Activated CD8-positive, alpha-beta memory T cell treated with anti-CD3 and anti-CD28 coated beads for 24 hours (primary cell): ENCODE measurements at places on chromosomes 2 and 18.

DNA sequence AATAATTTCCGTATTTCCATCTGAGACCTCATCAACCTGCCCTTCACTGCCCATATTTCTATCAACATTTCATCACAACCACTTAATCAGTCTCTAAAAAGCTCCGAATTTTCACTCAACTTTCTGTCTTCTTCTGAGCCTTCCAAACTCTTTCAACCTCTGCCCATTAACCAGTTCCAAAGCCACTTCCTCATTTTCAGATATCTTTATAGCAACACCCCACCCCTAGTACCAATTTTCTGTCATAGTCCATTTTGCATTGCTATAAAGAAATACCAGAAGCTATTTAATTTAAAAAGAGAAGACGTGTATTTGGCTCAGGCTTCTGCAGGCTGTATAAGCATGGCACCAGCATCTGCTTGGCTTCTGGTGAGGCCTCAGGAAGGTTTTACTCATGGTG is 107.0 kb downstream of the PTGR3 start:
- no peak for DNase-seq

- no peak for DNase-seq
These were observed 282.7 kb upstream of the MAP2 start for GRCh38 chr2:209141142-209141541.

GRCh38 chr2:48066000-48066399 is 159.7 kb upstream of the FBXO11 start:
- DNase-seq: no peak

DNA sequence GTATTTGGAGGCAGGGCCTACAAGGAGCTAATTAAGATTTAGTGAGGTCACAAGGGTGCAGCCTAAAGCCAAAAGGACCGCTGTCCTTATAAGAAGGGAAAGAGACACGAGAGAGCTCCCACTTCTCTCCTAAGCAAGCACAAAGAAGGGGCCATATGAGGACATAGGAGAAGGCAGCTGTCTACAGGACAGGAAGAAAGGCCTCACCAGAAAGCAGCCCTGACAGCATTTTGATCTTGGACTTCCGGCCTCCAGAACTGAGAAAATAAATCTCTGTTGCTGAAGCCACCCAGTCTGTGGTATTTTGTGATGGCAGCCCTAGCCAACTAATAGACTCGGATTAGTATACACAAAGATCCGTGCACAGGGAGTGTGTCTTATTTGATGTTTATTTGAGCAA is 139.7 kb downstream of the B3GNT2 start:
- no peak for DNase-seq

GRCh38 chr2:149733936-149734685 is 146.5 kb upstream of the MMADHC start:
- DNase-seq: no peak

GRCh38 chr18:75249672-75250470 is 39.3 kb downstream of the TSHZ1 start:
- peak; percentile 54 for DNase-seq

DNA sequence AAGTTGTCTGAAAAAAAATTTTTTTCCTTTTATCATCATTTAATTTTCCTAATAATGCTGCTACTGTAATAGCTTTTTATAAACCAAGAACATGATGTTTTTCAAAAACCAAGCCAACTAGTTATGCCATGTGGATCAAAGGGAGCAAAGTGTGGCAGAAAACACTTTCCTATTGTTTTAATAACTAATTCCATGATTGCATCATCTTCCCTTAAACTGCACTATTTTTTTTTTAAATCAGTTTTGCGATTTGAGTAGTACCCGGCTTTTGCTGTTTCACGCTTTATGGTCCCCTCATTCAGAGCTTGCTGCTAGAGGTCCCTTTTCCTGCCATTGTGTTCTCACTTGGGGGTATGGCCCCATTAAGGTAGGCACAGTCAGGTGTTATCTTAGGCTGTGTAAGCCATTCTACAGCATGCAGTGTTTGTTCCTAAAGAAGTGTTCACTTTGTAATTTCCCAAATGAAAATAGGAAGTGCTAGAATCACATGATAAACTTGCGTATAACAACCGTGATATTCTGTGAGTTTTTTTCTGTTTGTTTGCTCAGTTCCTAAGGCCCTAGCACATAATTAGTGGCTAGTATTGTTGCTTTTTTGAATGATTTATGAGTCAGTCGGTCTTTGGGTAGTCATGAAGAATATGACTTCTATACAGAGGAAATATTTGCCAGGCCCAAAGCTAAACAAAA is 225.8 kb downstream of the PTGR3 start:
- no peak for DNase-seq

GRCh38 chr2:108535357-108535631 is 1.0 kb downstream of the LIMS1 start:
- no peak for DNase-seq

GRCh38 chr2:226687641-226688253 is 111.9 kb downstream of the IRS1 start:
- no peak for DNase-seq

GRCh38 chr2:121667618-121668017 is 18.4 kb upstream of the CLASP1 start:
- no peak for DNase-seq

GRCh38 chr2:72431737-72432136 is 284.1 kb upstream of the CYP26B1 start:
- DNase-seq: no peak

- no peak for DNase-seq
These were observed 56.8 kb downstream of the SH3BP4 start for GRCh38 chr2:235008584-235009044.

DNA sequence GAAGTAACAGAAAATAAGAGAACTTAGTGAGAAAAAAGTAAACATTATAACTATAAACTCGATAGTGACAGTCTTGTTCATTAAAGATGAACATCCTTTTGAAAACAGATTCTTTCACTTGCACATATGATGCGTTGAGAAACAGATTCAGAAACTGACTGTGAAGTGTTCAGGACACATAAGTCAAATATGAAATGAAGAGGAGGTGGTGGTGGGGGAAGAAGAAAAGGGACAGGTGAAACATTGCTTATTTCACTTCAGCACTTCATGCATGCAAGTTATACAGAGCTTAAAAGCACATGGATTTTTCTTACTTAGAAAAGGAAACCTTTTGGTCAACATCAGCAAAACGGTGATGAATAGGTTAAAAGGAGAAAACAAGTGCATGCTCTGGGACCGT is 42.5 kb downstream of the STAT4 start:
- no peak for DNase-seq

DNA sequence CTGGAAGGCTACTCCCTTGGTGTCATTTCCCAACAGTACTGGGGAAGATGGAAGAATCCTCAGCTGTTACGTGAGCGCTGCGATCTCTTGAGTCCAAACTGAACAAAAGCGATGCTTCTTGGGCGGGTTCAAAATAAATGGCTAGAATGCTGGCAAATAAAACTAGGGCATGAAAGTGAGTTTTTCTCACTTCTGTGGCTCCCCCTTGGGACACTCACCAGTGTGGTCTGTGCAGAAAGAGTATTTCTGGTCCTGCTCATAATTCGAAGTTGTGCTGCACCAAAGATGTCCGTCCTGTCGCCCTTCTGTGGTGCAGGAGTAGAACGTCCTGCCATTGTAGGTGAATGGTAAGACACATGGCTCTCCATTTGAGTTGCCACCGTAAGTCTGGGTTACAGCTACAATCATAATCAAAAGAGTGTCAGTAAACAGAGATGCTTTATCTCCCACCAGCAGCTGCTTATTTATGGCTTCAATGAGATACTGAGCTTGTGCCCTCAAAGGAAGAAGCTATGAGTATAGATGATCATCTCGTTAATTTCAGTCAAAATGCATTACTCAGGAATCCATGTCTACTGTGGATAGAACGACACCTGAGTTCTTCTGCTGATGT is 11.8 kb downstream of the FN1 start:
- DNase-seq: no peak

DNA sequence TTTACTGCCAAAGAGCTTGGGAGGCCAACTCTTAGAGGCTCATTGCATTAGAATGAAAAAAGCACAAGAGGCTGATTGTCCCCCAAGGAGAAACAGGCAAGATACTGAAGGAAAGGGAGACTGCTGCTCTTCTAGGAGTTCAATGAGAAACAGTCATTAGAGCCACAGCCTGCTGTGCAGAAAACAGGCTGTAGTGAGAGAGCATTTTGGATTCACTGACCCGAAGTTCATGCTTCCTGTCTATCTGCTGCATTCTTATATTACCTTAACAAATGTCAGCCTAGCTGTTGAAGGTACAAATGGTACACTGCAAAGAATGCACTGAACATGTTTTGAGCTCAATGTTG is 423.3 kb downstream of the SETBP1 start:
- DNase-seq: no peak

DNA sequence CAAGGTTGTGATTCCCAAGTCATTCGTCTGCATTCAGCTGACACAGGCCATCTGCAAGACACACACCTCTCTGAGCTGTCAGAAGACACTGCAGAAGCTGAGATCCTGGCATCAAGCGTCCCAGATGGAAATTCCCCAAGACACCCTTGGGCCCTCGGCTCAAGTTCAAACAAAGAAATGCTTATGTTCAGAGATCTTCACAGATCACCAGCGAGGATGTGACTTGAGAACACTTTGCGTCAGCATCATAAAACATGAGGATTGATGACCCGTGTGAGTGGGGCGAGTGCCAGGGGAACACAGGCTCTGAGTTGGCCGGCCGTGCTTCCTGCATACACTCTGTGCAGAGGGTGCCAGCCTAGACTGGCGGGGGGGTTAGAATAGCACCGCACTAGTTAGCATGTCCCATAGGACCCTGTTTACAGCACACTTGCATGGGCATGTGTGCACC is 36.8 kb downstream of the KCNIP3 start:
- no peak for DNase-seq

- peak; percentile 69 for DNase-seq
These were observed 164.6 kb downstream of the LDLRAD4 start for GRCh38 chr18:13382954-13383827.

GRCh38 chr2:71832844-71833243 is 314.8 kb downstream of the CYP26B1 start:
- DNase-seq: no peak

DNA sequence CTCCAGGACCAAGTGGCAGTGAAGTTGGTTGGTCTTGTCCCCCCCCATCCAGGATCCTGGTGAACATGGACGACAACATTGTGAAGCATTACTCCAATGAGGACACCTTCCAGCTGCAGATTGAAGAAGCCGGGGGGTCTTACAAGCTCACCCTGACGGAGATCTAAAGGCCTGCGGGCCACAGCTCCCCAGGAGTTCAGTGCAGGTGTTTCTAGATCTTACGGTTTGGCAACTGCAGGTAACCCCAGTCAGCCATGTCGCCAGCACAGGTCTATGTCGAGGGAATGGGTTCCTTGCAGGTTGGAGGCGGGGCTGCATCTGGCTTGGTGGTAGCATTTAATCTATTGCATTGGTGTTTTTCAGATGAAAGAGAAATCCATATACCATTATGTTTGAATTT is 42.8 kb upstream of the KLF11 start:
- no peak for DNase-seq

- no peak for DNase-seq
These were observed 108.5 kb upstream of the RND3 start for GRCh38 chr2:150595803-150596470.

- DNase-seq: no peak
These were observed 1027.7 kb downstream of the TMEM182 start for GRCh38 chr2:103789381-103790095.

- DNase-seq: no peak
These were observed 27.5 kb downstream of the TMEM178A start for GRCh38 chr2:39693245-39693644.

DNA sequence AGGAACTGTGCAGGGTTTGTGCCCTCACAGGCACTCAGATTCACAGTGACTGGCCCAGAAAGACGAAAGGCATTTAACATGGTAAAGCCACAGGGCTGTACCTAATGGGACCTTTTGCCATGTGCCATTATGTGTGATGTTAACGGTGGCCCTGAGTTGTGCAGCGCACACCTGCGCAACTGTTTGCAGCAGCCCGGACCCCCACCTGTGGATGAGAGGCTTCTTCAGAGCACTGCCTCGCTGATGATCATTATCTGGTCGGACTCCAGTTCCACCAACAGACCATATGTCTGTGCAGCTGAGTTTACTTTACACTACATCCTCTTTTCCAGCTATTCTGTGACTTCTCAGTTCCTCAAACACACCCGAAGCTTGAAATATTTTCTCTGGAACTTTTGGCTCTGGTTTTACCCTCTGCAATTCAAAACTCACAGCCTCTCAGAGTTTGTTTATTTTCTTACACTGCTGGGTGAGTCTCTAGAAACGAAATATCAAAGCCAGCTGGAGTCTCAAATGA is 35.6 kb upstream of the UBE2F start:
- DNase-seq: no peak

- DNase-seq: no peak
These were observed 433.3 kb upstream of the TCF4 start for GRCh38 chr18:56021136-56021808.

DNA sequence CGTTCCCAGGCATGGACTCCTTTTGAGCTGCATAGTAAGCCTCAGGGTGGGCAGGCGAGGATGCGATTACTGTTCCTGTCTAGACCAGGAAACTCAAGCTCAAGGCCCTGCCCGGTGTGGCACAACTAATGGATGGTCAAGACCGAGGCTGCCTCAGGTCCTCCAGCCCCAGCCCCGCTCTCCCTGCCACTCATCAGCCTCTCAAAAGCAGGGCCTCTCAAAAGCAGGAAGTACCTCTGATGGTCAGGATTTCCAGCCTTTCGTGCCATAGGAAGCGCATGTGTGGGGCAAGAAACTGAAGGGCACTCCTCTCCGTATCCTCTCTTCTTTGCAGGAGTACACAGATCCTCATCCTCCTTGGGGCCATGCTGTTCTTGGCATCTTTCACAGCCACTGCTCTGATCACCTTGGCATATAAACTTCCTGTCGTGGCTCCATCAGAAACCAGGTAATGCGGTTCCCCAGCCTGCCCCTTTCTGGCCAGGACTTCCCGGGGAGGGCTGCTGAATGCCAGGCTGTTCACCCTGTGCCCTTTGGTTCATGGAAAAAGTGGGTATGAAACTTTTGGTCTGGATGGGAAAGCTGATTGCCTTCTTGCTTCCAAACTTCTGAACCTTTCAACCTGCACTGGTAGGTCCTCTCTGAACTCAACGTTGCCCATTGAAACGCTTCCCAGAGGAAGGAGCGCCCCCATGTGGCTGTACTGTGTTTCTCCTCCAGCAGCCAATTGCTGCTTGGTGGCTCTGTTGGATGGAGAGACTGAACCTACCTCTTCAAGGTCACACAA is 82.8 kb upstream of the SEC11C start:
- peak; percentile 70 for DNase-seq

GRCh38 chr18:28110924-28111323 is 66.0 kb downstream of the CDH2 start:
- no peak for DNase-seq
